ENCODE measurements at places on chromosomes 7 and 10.
A peak's percentile ranks its signal among the peaks of the same experiment; 100 is the strongest.

DNA sequence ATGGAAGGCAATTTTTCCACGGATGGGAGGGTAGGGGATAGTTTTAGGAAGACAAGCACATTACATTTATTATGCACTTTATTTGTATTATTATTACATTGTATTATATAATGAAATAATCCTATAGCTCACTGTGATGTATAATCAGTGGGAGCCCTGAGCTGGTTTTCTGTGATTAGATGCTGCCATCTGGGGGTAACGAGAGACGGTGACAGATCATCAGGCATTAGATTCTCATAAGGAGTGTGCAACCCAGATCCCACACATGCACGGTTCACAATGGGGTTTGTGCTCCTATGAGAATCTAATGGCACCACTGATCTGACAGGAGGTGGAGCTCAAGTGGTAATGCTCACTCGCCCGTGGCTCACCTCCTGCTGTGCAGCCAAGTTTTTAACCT, 103.9 kb upstream of the STK17A start:
- DNase-seq = no peak

- no peak for DNase-seq
Measured at GRCh38 chr7:484356-485101, 35.1 kb downstream of the PDGFA start.

- DNase-seq = peak; percentile 73
Measured at GRCh38 chr10:22228943-22229801, 11.4 kb upstream of the EBLN1 start.

GRCh38 chr10:123878666-123879303, 12.8 kb downstream of the CPXM2 start:
- DNase-seq = no peak

GRCh38 chr10:6729861-6730344, 149.8 kb upstream of the PRKCQ start:
- no peak for DNase-seq

DNA sequence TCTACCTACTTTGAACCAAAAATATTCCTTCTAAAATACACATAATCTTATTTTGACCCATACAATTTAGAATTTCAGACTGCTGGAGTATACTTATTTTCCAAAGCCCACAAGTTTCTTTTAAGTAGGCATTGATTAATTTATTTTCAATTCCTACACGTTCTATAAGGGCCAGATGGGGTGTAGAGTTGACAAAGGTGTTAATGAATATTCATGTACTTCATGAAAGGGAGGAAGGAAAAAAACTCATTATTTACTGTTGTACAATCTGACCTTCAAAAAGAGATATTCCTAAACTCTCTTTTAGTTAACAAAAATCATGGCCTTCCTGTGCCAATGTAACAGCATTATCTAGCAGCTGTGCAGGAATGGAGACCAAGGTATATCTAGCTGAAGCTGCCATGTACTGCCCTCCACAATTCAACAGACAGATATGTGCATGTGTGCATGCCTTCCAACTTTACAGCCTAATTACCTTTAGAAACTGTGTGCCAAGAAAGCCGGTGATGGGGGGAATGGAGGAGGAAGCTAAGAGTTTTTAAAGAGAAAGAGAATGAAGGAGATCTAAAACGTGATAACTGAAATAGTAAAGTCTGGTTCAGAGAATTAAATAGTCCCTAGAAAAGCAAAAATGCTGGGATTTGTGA, 108.9 kb downstream of the UPF2 start:
- peak; percentile 3 for DNase-seq

- DNase-seq = no peak
Measured at GRCh38 chr7:13538669-13539068, 450.8 kb downstream of the ETV1 start.

DNA sequence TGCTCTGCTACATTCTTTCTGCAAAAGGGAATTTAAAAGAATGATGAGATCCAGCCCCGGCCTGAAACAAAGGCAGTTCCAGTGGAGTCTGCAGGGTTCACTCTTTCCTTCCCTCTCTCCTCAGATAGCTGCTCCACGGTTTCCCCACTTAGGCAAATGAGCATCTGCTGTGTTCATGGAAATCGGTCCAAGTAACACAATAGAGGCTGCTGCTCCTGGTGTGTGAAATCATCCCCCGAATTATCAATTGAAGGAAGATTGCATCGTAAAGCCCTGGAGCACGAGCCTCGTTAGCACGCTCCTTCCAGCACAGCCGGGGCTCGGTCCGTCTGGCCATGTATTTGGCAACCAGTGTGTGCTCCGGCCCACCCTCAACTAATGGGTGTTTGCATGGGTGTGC, 108.3 kb upstream of the DPP6 start:
- no peak for DNase-seq

GRCh38 chr10:28020080-28020860, 21.4 kb upstream of the ODAD2 start:
- DNase-seq = no peak

- no peak for DNase-seq
Measured at GRCh38 chr10:18224626-18225445, 84.6 kb downstream of the CACNB2 start.

DNA sequence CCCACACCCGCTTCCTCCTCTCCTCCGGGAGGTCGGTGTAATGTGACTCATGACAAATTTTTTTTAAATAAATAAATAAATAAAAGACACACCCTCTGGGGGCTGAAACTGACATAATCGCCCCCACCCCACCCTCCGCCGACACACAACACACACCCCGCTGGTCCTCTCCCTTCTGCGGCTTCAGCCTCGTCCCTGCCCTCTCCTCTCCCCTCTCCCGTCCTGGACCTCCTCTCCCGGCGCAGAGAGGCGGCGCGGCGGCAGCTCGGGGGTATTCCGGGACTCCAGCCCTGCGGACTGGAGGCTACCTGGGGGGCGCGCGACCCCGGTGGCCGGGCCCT, 686 bp downstream of the ABI1 start:
- DNase-seq = peak; percentile 33

DNA sequence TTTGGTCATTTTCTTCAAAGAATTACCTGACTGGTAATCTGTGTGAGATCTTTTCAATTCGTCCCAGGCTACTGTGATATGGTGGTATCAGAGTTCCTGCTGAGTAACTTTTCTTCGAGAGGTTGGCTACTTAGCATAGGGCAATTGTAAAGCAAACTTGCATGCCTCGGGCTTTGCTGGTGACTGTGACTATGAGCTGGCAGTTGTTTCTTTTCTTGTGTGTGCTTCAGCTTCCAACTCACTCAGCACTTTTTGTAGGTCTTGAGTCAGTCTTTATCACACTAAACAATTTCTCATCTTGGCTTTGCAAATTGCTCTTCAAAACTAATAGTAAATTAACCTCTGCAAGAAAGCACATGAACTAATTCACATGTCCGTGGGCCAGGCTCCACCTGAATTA, 44.3 kb downstream of the PRR15 start:
- DNase-seq = no peak

DNA sequence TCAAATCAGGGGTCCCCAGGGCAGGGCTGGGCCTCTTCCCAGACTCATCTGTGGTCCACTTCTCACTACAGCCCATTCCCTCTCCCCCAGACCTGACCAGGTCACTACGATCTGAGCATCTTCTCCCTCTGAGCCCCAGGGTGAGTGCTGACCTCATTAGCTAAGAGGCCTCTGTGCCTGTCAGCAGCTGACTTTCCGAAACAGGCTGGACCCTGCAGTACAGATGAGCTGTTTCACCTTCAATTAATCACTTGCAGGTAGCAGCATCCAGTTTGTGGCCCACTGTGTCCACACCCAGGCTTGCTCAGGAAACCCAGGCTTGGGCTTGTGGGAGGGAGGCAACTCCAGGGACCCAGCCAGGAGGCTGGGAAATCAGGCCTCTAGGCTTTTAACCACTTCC, 24.3 kb downstream of the SRRM3 start:
- no peak for DNase-seq

DNA sequence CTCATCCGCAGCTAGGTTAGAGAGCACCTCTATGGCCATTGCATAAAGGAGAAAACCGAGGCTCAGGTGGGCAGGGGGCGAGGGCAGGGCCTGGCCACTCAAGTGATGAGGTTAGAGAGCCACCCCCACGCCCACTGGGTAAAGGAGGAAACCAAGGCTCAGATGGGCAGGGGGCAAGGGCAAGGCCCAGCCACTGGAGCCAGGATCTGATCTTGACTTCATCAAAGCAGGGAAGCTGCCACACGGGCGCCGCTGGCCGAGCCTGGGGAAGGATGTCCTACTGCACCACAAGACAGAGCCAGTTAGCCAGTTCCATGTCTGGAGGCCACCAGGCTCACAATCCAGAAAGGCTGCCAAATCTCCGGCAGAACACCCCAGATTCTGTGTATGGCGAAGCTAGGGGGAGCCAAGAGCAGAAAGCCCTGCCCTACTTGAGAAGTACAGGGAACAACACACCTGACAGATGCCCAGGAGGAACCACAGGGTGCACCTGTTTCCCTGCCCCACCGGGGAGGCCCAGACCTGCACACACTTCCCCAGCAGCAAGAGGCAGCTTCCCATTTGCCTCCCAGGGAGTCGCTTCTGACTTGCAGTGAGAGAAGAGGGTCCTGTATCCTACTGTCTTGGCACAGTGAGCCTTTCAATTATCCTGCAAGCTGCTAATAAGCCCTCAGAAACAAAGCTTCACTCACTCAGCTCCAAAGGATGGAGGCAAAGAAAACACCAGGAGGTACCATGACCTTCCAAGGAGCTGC, 101.9 kb downstream of the TNS3 start:
- DNase-seq = no peak

DNA sequence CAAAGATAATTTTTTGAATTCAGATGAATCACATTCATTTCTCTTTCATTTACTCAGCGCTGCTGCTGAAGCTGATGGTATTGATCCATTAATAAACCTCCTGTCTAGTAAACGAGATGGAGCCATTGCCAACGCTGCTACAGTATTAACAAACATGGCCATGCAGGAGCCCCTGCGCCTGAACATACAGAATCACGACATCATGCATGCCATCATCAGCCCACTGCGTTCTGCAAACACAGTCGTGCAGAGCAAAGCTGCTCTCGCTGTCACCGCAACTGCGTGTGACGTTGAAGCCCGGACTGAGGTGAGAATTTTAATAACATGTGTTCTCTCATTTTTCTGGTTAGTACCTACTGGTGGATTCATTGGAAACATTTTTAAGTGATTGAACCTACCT, 70.2 kb downstream of the ARMC3 start:
- DNase-seq = no peak

GRCh38 chr10:93436591-93437085, 45.5 kb downstream of the MYOF start:
- DNase-seq = no peak

- DNase-seq = peak; percentile 97
Measured at GRCh38 chr10:104300736-104301292, 31.8 kb downstream of the GSTO2 start.

- DNase-seq = no peak
Measured at GRCh38 chr10:132110111-132110521, 44.4 kb downstream of the JAKMIP3 start.

- no peak for DNase-seq
Measured at GRCh38 chr10:70529848-70530247, 51.3 kb downstream of the PALD1 start.

GRCh38 chr7:60017-60675, 132.2 kb upstream of the FAM20C start:
- no peak for DNase-seq

DNA sequence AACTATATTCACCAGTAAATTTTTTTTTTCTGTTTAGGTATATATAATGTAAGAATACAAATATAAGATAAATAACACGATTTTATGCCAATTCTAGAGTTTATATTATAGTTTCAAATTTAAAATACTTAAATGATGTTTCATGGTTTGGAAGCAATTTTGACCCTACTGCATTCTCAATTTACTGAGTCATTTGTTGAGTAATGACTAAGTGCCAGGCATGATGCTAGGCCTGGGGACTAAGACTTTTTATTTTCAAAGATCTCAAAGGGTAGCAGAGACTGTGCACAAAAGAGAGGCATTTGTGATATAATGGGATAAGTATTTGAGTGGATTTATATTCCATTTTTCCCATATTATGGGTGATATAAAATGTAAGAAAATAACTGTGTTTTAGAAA, 78.9 kb upstream of the SMIM30 start:
- DNase-seq = no peak

GRCh38 chr10:7075851-7076250, 335.0 kb downstream of the SFMBT2 start:
- DNase-seq = no peak

GRCh38 chr7:44880317-44881018, 4.9 kb downstream of the PURB start:
- DNase-seq = no peak

DNA sequence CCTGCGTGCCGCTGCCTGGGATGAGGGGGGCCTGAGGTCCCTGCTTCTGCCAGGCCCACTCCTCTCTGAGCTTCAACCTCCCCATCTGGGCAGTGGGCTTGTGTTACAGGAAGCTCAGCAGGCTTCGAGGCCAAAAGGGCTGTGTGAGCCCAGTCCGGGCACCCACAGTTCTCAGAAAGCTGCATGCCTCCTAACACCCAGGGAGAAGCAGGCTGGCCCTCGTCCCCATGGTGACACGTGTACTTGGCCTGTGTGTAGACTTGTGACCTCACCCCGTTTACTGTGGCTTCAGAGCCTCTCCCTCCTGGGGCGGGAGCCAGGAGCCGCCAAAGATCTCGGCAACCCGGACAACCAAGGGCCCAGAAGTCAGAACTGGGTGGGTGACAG, 2.2 kb upstream of the GRIFIN start:
- DNase-seq = no peak

DNA sequence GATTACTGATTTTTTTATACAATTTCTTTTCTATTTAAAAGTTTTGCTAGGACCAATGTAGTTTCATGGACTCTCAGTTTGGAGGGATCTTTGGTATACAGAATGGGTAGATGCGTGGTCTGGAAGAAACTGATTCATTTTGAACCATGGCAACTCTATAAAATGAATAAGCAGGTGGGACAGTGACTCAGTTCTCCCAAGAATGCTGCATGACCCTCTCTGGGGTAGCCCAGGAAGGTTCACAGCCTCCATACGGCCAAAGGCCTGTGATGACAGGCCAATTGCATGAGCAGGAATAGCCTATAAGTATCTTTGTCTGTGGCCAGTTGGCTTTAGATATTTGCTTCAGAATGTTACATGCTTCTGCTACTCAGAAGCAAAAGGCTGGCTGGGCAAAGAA, 113.3 kb upstream of the RSU1 start:
- no peak for DNase-seq

DNA sequence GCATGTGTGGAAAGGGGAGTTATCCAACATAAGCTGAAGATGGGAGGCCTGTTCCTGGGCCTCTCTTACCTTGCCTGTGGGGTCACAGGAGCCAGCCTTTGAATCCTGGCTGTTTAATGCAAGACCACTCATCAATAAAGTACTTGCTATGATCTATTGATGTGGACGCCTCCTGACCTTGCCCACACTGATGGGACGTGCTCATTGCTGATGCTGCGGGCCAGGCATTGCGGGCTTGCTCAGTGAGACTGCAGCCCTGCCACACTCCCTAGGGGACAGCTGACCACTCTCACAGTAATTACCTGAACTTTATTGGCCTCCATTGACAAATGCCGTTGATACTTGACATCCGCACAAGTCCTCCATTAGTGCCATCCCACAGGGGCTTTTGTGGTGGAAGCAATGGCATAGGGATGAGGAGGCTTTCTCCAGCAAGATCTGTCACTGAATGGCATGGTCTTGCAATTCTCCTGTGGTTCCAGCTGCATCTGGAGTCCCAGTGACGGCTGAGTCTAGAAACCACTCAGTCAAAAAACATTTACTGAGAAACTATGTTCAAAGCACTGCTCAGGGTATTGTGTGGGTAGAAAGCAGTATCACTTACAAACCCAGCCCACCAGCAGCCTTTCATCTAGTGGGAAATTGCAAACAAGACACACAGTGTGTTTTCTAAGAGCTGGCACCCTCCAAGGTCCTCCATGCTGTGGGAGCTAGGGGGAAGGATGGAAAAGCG, 135.1 kb upstream of the YAE1 start:
- DNase-seq = no peak

GRCh38 chr10:58971796-58972491, 204.5 kb upstream of the PHYHIPL start:
- DNase-seq = no peak

GRCh38 chr7:13106513-13106912, 419.1 kb downstream of the ARL4A start:
- no peak for DNase-seq
